Heart right ventricle (tissue), 16 donors: ENCODE measurements at places on chromosomes 6 and 20. TPM values are rescaled to one million over a fixed set of nuclear protein-coding genes. Genes with fewer than 3 reads are reported as not detected.
A peak's percentile ranks its signal among the peaks of the same experiment; 100 is the strongest.

DNA sequence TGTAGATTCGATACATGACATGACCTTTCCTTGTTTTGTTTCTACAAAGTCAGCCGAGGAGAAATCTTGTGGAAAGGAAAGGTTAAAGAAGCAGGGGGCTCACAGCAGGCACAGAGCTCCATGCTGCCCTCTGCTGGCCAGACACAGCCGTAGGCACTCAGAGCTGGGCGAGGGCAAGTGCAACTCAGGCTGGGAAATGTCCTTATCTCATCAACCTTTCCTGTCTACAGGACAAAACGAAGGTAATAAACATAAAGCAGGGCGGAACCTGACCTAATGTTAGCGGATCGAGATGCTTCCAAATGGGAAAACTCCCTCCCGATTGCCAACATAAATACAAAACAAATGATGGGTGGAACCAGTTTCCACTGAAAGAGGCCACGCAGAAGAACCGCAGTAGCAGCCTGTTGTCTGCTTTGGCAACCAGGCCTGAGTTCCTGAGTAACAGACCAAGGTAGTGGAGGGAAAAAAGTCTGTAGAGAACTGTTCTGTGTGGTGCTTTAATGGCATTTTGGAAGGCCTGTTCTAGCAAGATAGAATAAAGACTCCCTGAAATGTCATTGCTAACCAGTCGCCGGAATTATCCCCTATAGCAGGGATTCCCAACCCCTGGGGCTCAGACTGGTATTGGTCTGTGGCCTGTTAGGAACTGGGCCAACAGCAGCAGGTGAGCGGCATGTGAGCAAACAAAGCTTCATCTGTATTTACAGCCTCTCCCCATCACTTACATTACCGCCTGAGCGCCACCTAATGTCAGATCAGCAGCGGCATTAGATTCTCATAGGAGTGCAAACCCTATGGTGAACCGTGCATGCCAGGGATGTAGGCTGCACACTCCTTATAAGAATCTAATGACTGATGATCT, 85.2 kb downstream of the MBOAT1 start:
- peak; percentile 51 for DNase-seq

- no peak for DNase-seq
These were observed 125.2 kb downstream of the TSHZ2 start for GRCh38 chr20:53097371-53097770.

DNA sequence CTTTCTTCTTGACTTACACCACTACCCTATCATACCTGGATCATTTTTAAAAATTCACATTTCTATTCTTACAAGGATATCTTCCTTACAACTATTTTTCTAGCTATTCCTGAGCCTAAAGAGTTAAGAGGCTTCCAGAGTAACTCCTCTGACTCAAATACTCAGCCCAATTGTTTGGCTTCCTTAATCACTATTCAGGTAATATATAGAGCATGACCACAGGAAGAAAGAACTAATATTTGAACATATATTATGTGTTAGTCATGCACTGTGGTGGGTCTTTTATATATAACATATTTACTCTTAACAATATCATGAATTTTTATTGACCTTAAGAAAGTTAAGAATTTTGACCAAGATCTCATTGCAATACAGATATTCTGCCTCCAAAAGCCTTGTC, 42.0 kb upstream of the ID4 start:
- no peak for DNase-seq

GRCh38 chr6:92380803-92381601, 1038.4 kb downstream of the EPHA7 start:
- DNase-seq, result no peak

GRCh38 chr6:97658090-97658489, 375.1 kb upstream of the MMS22L start:
- no peak for DNase-seq

The OPRL1 gene
- 0.32 TPM for total RNA-seq

The OR2B6 gene
- total RNA-seq, result not detected

DNA sequence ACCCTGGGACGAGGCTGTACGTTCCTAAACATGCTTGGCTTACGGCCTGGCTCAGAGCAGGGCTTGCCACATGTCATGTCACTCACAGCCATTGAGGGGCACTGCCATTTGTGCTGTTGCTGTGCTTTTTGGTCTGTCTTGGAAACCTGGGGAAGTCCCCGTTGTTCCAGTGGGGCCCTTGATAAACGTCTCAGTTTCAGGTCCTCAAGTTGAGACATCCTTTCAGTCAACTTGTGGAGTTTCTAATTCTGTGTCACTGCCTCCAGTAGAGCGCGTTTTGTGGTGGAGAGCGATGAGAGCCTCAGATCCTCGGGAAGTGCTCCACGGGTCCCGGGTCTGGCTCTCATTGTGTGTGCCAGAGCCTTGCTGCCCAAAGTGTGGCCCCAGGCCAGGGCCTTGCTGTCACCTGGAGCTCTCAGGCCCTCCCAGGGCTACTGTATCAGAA, 43.0 kb upstream of the CCR6 start:
- DNase-seq, result no peak

The DYNLT2 gene
- 0.70 TPM for total RNA-seq

- no peak for DNase-seq
These were observed 147.6 kb upstream of the TAB2 start for GRCh38 chr6:149169761-149170511.

GRCh38 chr6:167113047-167113754, 9.7 kb upstream of the CCR6 start:
- DNase-seq, result no peak

The CD24 gene
- 0.54 TPM for total RNA-seq

- no peak for DNase-seq
These were observed 14.2 kb upstream of the ADRM1 start for GRCh38 chr20:62288535-62289105.

DNA sequence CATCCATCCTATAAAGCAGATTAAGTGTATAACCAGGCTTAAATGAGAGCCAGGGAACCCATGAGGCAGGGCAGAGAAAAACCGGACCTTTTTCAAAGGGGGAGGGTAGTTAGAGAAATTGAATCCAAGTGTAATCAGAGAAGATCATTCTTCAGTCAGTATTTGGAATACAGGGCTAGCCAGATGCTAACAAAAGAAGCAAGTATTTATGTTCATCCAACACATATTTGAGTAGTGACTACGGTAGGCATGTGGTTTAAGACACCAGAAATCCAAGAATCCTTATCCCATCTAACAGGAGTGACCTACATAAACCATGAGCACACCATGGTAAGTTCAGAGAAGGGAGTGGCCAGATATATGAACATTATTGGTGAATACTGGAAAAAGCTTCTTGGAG, 46.8 kb upstream of the FAM83C start:
- DNase-seq, result no peak

The PAK5 gene
- total RNA-seq, result not detected

GRCh38 chr6:113584767-113585166, 272.4 kb upstream of the MARCKS start:
- DNase-seq, result no peak

The COL21A1 gene
- total RNA-seq, result 16.6 TPM

- DNase-seq, result no peak
These were observed 78.3 kb downstream of the FOXO3 start for GRCh38 chr6:108638993-108639392.

The PRND gene
- 0.06 TPM for total RNA-seq

The GSTA2 gene
- not detected for total RNA-seq

GRCh38 chr6:21050935-21051334, 516.7 kb downstream of the CDKAL1 start:
- no peak for DNase-seq

DNA sequence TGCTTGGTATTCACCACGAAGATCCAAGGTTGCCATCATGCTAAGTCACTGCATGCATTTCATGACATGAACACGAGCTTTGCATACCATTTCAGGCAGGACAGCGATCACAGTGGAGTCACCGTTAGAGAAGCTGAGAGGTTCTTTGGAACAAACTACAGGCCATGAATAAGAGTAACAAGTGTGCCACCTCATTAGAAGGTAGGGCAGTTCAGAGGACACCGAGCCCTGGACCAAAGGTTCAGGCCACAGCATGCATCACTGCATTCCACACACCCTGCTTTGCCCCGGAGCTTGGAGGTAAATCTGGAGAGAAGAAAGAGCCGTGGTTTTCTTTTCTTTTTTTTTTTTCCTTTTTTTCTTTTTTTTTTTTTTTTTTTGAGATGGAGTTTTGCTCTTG, 66.9 kb upstream of the CDH4 start:
- no peak for DNase-seq

- DNase-seq, result peak; percentile 40
These were observed at the start of gene SLC24A3 for GRCh38 chr20:19212469-19212815. Gene SLC24A3 (plus strand): TSS chr20:19212642.

DNA sequence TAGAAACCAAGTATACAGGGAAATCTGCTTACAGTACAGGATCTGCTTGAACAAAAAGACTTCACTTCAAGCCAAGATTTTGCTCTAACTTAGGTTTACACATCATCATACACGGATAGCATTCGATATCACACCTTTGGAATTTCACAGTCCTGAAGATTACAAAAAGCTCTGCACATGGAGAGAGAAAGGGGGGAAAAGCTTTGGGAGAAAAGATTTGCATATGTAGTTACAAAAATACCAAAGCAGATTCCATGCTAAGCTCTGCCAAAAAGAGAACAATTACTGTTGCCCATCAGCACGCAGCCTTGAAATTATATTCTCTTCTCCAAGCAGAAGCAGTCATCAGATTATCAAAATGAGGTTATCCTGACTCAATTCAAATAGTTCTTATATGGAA, 62.0 kb downstream of the HIVEP2 start:
- no peak for DNase-seq

DNA sequence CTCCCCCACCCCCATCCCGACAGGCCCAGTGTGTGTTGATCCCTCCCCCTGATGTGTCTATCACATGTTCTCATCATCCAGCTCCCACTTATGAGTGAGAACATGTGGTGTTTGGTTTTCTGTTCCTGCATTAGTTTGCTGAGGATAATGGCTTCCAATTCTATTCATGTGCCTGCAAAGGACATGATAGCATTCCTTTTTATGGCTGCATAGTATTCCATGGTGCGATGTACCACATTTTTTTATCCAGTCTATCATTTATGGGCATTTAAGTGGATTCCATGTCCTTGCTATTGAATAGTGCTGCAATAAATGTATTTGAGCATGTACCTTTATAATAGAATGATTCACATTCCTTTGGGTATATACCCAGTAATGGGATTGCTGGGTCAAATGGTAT, 66.6 kb upstream of the NXT1 start:
- no peak for DNase-seq

DNA sequence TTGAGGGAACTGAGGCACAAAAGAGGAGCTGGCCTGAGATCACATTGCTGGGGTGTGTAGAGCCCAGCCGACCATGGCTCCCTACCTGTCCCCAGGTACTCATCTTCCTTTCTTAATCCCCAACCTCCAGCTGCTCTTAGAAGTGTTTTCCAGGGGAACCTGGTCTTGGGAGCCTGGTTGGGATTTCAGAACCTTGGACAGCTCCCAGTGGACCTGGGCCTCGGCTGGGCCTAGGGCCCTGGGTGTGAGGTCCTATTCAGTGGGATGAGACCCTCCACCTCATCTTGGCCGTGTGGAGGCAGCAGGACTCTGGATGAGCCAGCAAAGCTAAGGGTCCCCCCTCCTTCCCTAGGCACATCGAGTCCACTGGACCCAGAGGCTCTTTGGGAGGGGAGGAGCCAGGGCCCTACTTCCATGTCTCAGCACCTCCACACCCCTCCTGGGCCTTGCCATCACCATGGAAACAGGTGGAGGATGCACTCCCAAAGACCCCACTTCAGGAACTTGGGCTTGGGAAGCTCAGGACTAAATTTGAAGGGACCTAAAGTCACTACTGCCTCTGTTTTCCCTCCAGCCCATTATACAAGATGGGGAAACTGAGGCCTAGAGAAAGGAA, 38.5 kb downstream of the DLGAP4 start:
- DNase-seq, result peak; percentile 52

DNA sequence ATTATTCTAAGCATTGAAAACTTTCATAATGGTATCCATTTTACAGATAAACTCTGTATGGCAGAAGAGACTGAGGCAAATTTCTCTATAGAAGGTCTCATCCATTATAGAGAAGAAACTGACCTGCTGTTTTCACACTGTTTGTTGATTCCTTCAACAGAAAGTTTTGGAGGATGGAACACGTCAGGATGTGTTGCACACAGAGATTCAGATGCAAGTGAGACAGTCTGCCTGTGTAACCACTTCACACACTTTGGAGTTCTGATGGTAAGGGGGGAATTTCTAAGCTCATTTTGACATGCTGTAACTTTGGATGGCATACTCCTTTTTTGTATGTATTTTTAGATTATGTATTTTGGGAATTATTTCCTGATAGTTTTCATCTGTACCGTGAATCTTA, 109.3 kb downstream of the ADGRG6 start:
- no peak for DNase-seq

- no peak for DNase-seq
These were observed 22.8 kb downstream of the VGLL2 start for GRCh38 chr6:117288083-117288715.

DNA sequence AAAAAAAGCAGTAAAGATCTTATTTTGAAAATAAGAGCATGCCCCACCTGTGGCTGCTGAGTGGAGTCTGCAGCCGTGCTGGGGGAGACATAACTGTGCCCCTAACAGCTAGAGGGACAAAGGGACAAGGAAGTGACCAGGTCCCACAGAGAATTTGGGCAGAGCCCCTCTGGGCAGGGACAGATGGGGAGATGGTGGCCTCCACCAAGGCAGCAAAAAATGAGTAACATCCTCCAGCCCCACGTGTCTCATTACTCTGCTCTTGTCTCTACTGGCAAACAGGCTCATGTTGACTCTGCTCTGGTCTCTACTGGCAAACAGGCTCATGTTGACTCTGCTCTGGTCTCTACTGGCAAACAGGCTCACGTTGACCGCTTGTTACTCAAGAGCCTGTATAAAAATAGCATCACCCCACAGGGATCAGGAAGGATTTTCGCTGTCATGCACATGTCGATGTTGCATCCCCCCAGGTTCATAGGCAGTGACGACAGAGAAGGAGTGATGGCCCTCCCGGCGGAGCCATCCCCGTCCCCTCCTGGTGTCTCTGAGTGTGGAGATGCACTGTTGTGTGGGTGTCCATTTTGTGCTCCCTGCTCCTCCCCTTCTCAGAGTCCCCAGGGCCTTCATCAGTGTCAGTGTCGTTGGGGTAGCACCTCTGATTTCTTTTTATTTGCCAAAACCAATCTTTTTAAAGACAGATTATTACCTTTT, 17.3 kb upstream of the PCMTD2 start:
- DNase-seq, result no peak

DNA sequence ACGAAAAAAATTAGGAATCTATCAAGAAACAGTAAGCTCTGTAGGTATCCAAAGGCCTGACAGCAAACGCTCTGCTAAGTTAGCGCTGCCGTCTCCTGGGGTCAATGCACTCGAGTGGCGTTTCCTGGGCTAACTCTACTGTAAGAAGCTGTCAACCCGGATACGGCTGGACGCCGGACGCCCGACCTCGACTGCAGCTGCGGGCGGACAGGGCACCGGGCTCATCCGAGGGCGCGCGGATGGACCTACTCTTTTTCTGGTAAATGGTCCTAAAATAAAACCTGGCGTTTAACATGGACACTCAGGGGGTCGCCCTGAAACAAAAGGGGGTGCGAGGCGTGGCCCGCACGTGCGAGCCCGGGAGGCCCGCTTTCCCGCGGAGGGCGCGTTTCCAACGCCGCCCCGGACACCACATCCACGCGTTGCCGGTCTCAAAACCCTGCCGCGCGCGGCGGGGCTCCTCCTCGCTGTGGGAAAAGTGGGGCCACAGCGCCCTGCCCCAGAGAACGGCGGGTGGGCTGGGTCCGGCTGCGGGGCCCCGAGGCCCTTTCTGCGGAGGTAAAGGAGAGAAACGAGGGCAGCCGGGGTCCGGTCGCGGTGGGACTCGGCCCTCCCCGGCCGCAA, 537 bp downstream of the TCP1 start:
- peak; percentile 29 for DNase-seq

The RBPJL gene
- not detected for total RNA-seq

The KCNQ5 gene
- total RNA-seq, result not detected

- no peak for DNase-seq
These were observed 15.3 kb upstream of the TFB1M start for GRCh38 chr6:155329460-155330132.
